NCI-H1436 treated with DMSO at 0.1 percent for 48 hours (cell line): ENCODE measurements at places on chromosomes 1 and 21.

DNA sequence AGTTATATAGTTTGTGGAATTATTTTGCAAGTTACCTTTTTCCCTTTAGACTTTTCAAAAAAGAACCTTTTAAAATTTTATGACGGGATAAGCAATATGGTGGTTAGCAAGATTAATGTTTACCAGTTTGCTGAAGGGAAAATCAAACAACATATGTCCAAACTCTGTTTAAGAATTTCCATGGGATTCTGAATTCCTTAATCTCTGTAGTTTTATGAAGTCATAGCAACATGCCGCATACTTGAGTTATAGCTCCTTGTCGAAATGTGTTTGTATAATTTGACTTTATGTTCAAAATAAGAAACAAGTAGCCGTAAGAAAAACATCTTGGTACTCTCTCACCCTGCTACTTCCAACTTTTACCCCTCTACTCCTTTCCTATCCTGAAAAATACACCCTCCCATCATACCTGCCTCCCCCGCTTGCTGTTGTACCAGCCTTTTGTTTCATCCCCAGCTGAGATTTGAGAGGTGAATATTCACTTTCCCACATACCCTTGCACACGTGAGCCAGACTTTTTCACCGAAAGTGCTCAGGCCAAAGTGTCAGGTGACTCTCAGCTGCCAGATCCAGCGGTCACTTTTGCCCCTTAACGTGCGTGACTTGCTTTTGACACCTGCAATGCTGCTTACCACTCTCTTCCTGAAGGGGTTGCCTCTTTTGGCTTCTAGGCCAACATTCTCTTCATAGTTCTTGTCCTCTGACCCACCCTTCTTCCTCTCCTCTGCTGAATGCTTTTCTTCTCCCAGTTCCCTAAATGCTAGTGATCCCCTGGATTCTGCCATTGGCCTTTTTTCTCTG is 83.5 kb upstream of the ZNF326 start:
- DNase-seq = no peak

DNA sequence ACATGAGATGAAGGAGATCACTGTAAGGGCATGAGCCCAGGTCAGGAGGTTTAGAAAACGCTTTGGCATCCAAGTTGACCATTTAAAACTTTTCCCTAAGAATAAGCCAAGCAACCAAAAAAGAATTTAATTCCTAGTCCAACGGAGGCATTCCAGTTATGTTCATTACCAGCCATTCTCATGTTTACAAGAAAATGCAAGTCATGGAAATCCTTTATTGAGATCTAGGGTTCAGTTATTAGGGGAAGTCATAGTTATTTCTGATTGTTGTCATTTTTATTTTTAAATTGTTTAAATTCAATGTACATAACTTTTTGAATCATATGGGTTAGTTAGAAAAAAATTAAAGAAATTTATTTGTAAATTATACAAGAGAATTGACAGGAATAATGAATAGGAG is 24.5 kb downstream of the CFHR5 start:
- DNase-seq = no peak

- DNase-seq = no peak
These were observed 5.8 kb downstream of the ACTN2 start for GRCh38 chr1:236692128-236692527.

DNA sequence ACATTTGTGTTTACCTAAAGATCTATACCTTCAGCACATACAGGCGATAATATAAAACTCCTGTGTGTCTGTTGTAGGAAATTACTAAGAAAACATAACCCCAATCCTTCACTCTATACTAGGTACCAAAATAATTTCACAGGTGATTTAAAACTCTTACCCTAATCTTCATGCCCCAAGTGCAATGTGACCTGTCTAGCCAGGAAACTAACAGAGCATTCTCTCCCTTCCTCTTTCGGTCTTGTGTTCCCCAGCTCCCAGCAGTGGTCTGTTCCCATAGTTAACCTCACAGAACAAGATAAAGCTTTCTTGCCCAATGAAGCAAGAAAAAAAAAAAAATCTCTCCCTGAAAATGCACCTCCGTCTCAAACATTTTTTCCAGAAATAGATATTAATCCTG is 493.5 kb downstream of the DPYD start:
- no peak for DNase-seq

DNA sequence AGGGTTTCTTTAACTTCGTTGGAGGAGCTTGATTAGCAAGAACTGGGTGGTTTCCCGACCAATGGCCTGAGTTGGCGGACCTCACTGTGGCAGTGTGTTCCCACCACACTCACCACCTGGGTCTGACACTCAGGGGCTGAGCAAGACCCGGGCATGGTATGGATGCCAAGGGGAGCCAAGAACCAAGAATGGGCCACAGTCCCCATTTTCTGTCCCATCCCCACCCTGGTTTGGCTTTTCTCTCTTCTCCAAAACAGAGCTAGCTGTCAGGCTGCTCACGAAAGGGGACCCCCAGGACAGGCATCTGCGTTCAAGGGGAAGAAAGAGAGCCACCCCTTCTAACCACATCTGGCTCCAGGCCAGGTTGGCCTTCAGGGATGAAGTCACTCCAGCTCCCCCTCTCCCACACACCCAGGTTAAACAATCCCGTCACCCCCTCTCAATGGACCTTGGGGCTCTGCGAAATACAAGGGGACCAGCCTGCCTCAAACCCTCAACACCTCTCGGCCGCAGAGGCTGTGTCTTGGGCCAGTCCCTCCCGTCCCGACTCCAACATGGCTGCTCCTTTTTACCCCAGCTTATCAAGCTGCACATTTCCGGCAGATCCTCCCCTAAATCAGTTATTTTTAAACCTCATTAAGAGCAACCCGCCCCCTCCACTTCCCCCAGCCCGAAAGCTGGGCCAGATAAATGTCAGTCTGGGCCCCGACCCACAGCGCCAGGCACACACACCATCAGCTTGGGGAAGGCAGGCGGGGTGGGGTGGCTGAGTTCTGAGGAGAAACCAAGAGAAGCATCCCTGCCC is 3.4 kb downstream of the TAGLN2 start:
- no peak for DNase-seq

DNA sequence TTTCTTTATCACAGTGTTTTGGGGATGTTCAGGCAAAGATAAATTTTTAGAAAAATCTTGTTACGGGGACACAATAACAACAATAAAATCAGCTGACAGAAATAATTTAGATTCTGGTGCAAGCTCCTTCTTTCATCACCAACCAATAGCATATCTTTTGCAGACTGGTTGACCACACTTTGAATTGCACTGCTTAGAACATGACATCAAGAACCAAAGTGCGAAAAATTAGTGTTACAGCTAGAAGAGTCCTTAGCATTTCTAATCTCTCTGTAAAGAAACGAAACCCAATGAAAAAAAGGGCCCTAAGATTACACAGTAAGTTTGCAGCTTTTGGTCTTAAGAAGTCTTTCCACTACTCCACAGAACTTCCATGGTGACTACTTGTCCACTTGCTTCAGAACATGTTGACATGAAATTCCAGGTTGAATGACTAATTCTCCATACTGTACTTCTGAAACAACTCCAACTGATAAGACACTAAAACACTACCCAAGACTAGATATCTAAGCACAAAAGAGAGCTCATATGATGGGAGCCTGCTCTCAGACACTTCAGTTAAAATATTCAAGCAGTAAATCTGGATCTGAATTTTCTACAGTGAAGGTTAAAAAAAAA is 31.3 kb downstream of the XKR8 start:
- no peak for DNase-seq

- DNase-seq = no peak
These were observed 57.8 kb upstream of the C1orf185 start for GRCh38 chr1:51044199-51044598.

DNA sequence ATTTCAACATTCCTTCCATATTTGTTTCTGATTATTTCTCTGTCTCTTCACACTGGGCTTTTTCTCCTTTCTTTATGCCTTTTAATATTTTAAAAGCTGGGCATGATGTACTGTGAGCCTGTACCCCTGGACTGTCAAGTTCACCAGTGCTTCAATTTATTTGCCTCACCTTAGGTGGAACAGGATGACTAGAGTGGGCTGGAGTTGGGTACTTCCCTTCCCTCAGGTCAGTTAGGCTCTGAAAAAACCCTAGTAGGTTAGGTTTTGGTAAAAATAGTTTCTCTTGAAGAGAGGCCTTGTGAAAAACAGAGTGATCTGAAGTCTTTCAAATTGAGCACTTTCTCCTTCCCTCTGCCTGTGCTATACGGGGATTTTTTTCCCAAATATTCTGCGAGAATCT is 163.0 kb upstream of the LYPLAL1 start:
- no peak for DNase-seq

GRCh38 chr1:156625436-156626078 is 6.3 kb downstream of the HAPLN2 start:
- DNase-seq = no peak

DNA sequence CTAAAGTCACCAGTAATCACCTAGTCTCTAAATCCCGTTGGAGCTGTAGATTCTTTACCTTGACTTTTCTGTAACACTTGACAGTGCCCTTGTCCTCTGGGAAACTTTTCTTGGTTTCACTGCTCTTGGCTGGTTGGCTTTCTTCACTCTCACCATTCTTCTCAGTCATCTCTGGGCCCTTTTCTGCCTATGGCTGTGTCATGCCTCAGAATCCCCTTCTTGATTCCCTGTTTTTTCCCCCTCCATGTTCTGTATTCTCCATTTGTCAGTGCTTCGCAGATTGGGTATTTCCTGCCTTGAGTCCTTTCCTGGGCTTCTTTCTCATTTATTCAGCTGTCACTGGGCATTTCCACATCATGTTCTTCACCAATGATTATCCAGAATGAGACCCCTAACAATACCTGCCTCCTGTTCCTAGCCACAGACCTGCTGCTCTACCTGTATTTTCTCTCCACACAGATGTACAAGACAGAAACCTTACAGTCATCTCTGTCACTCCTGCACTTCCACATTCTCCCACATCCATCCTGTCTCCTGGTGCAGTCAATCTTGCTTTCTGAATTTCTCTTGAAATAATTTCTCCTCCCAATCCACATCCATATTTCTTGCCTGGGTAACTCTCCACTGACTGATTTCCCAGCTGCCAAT is 14.7 kb downstream of the UCK2 start:
- no peak for DNase-seq

GRCh38 chr1:211892577-211892976 is 62.0 kb upstream of the LPGAT1 start:
- DNase-seq = no peak

- no peak for DNase-seq
These were observed 64.0 kb downstream of the ITPKB start for GRCh38 chr1:226674892-226675714.

GRCh38 chr1:45016090-45016697 is 4.1 kb downstream of the UROD start:
- no peak for DNase-seq

DNA sequence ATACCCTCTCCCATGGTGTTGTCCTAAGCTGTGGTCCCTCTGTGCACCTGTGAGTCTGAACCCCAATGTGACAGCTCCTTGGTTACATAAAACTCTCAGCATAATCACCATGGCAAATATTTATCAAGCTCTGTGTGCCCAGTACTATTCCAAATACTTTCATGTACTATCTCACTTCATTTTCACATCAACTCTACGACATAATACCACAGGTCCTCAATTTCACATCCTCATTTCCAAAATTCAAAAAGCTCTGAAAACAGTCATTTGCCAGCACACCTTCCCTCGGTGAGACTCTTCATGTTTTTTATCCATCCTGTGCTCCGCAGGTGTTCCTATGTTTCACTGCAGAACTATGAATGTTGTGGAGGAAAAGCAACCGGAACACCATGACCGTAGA is 12.4 kb upstream of the CREG1 start:
- DNase-seq = no peak

DNA sequence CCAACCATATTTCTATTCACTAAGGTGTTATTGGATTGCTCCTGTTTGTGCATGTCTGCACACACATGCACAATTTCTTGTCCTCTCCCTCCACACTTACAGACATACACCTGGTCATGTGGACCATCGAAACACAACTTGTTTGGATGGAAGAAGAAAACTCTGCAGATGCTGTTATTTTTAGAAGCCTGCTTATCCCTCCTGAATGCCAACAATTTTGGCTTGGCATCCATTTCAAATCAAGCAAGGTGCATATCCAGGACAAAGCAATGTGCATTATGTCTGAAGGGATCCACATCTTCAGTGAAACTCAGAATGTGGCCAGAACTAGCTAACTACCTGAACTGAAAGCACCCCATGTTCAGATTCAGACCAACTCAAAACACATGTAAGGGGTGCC is 98.9 kb upstream of the ADAR start:
- no peak for DNase-seq

- DNase-seq = no peak
These were observed 27.4 kb upstream of the CTPS1 start for GRCh38 chr1:40951943-40952743.

GRCh38 chr21:38596264-38597042 is 98.2 kb upstream of the ERG start:
- no peak for DNase-seq

DNA sequence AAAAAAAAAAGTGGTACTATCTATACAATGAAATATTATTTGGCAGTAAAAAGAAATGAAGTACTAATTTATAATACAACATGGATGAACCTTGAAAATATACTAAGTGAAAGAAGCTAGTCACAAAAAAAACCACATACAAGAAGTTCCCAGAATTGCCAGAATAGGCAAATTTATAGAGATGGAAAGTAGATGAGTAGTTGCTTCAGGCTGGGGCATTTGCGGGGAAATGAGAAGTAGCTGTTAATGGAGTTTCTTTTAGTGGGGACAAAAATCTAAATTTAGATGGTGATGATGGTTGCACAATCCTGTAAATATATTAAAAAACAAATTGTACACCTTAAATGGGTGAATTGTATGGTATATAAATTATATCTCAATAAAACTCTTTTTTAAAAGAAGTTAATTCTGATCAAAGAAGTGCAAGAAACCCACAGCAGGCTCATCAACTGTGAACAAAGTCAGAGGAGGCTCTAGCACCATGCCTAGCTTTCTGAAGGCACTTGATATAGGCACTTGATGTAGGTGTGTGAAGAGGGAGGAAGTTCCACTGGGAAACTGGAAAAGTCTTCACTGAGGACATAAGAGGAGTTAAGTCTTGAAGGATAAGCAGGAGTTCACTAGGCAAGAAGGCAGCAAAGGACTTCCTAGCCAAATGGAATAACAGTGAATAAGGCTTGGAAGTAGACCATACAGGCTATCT is 52.5 kb downstream of the DMAP1 start:
- no peak for DNase-seq

GRCh38 chr1:40476924-40477677 is at the start of gene ZFP69:
Gene ZFP69 (plus strand): TSS chr1:40477290. CDS start chr1:40479362, 2,072 bp downstream.
- DNase-seq = no peak

DNA sequence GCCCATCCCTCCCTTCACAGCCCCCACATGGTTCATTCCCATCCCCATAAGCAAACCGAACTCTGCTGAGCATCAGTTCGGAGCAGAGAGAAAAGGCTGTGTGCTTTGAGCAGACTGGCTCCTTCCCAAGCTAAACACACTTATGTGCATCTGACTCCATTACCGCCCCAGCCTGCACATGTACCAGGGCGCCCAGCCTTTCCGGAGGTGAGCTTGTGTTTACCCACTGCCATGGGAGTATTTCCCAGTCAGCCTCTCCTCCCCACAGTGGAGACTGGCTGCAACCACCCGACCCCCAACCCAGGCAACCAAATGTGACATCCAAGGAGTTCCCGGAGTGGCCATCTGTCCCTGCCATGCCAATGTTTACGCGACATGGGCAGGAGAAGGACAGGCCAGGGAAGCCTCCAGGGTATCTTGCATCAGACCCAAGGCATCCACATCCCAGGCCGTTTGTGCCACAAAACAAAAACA is 9.4 kb downstream of the TIAM1 start:
- DNase-seq = no peak

GRCh38 chr1:109697066-109697465 is 9.4 kb downstream of the GSTM1 start:
- no peak for DNase-seq

GRCh38 chr1:204150702-204151551 is 917 bp downstream of the ETNK2 start:
- DNase-seq = no peak

GRCh38 chr1:39957299-39958015 is 2.5 kb downstream of the MFSD2A start:
- no peak for DNase-seq
